ENCODE measurements at places on chromosomes 1 and 21.
A peak's percentile ranks its signal among the peaks of the same experiment; 100 is the strongest.

- DNase-seq = no peak
These were observed 44.0 kb downstream of the ODF2L start for GRCh38 chr1:86352086-86352485.

DNA sequence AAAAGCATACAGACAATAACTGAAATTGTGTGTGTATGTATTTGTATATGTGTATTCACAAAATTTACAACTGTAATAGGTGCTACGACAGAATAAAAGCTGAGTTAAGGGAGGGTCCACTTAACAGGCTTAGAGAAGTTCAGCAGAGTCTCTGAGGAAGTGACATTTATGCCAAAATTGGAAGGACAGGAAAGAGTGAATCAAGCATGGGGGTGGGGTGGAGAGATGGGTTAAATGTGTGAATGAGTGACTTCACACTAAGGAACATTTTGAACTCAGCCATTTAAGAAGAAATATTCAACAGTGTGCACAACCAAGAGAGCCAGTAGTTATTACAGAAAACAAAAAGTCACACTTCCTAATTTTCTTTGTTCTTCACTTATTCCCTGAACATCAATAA, 53.8 kb upstream of the RGS1 start:
- no peak for DNase-seq

DNA sequence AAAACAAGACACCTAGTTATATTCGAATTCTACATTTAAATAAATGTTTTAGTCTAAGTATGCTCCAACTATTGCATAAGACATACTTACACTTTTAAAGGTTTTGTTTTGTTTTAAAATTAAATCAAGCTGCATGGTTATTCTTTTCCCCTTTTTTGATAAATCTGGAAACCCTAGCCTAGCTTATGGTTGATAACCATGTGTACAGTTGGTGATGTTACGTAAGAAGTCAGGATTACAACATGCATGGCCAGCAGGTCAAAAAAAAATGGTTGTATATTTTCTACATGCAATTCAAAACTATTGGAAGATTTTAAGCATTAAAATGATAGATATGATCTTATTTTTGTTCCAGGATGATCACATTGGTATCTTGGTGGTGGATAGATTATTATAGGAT, 1600.6 kb downstream of the PLA2G4A start:
- no peak for DNase-seq

DNA sequence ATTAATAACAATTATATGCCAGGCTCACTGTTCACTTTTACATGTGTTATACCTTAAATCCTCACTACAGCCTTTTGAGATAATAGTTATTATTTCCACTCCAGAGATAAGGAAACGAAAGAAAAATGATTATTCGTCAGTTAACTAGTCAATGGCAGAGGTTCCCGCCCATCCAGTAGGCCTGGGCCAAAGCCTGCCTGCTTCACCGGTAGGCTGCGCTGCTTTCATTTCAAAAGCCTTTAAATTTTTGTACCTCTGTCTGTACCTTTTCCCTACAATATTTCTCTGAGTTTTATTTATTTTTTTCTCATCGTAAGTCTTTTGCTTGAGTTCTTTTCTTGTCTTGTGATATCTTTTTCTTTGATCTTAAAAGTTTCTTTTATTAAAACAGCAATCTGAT, 3.6 kb downstream of the GPR52 start:
- no peak for DNase-seq

DNA sequence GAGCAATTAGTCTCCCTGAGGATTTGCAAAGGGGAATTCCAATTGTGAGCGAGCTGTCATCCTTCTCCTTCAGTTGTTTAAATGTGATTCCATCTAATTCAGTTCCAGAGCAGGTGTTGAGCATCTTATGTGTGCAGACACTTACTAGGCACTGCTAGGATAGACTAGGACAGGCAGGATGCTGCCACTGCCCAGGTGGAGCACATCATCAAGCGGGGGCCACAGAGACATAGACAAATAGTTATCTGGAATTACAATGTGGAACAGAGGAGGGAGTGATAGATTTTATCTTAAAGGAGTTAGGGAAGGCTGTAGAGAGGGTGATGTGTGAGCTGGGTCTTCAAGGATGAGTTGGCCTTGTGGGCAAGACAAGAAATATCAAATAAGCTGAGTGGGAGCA, 55.9 kb downstream of the CDC7 start:
- DNase-seq = no peak

DNA sequence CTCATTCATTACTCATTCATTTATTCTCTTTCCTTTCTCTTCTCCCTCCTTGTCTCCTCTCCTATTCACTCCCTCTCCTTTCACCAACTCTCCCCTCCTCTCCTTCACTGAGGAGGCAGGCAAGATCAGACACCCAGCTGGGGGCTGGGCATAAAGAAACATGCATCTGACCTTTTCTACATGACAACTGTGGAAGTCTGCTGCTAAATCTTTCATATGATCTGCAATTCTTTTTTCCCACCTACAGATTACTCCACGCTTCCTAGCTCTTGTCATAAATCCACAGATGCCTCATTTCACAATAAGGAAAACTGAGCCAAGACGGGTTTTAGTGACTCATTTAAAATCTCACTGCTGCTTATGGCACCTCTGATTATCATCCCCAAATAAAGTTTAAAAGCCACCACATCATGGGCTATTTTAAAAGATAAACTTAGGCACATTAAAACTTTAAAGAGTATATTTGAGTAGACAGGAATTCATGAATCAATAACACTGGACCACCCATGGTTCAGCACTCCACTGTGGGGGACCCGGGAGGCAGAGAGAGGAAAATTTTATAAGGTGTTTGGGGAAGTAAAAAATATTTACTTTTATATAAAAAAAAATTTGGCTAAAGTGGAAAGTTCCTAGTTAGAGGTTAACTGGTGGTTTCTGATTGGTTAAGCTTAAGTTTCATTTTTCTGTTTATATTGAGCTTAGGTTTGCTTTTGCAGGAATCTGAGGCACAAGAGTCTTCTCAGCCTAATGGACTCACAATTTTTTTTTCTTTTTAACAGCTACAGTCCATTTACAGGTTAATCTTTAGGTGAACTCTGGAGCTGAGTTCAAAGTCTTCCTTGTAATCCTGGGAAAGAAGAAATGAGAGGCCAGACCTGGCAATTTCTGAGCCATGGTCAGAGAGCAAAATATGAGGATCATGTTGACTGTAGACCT, 55.8 kb upstream of the DNAH14 start:
- no peak for DNase-seq

DNA sequence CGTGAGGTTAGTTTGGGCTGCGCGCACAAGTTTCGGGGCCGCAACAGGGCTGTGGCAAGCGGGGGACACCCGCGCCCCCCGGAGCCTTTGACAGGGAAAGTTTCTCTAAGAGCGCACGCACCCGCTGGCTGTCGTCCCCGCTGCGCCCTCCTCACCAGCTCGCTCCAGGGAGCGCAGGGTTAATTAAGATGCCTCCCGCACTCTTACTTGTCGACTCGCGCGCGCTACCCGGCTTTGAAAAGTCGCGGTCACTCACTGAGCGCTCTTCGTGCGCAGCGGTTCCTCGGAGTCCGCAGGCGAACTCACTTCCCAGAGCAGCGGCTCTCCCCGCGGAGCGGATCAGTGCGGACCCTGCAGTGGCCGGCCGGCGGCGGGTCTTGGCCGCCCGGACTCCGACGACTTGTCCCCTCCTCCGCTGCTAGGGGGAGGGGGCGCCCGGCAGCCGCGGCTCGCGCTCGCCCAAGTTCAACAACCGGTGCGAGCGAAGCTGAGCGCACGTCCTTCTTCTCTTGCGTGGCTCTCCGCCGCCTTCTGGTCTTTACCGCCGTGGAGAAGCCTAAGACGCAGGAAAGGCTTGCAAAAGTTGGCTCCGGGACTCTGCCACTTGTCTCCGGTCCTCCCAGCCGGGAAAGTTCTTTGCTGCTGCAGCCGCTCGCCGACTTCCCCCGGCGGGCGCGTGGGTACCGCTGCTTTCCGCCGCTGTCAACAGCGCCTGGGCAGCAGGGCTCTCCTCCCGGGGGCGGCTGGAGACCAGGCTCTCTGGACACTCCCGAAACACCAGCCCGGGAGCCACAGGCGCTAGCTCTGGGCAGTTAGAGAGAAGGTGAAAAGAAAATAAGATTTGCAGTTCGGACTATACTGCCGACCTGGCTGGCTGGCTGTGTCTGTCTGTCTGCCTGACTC, 506 bp downstream of the JUN start:
- DNase-seq = peak; percentile 39

GRCh38 chr1:36436821-36437220, 13.4 kb downstream of the OSCP1 start:
- no peak for DNase-seq

DNA sequence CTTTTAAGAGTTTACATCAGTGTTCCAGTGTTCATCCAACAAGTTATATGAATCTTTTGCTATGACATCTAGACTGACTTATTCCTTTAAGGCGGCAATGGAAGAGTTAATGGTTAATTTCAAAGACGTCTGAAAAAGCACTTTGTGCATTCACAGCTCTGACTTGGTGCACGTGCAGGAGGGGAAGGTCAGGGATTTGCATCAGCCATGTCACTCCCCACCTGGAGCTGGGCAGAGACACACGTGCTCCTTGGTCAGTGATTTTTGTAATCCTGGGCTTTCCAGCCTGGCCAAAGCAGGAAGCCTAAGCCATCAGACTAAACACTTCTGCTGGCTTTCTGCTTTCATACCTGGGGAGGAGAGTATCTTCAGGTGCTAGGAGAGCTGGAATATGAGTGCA, 96.3 kb downstream of the ST3GAL3 start:
- no peak for DNase-seq

- DNase-seq = peak; percentile 6
These were observed at the start of gene HOOK1 for GRCh38 chr1:59814901-59815825. HOOK1 (plus strand) TSS chr1:59814949; CDS start chr1:59815118, 169 bp downstream.

DNA sequence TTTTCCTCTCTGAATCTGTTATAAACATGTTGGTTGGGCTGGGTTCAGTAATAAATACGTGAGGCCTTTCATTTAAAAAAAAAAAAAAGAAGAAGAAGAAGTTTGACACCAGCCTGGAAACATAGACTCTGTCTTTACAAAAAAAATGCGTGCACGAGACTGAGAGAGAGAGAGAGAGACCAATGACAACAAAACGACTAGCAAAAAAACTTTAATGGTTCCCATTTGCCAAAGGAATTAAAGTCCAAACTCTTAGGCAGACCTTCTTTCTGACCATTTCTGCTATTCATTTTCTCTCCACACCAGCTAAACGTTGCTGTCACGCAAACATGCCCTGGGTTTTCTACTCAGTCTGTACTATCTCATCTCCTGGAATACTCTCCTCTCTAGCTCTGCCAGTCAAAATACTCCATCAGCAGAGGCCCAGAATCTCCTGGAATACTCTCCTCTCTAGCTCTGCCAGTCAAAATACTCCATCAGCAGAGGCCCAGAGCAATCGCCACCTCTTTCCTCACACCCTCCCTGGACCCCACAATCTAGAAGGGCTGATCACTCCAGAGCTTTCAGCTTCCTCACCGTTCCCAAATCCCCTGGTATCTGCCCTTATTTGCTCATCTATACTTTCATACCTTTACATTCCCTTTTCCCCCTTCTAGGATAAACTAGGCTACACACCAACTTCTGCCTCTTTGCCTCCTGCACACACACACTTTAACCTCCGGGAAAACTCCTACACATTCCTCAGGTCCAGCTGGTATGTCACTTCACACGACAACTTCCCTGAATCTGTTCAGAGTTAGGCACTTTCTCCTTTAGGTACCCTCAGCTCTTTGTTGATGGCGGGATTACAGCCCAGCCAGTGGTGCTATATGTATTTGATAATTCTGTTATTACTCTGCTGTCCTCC, 100.0 kb downstream of the CDC7 start:
- no peak for DNase-seq

DNA sequence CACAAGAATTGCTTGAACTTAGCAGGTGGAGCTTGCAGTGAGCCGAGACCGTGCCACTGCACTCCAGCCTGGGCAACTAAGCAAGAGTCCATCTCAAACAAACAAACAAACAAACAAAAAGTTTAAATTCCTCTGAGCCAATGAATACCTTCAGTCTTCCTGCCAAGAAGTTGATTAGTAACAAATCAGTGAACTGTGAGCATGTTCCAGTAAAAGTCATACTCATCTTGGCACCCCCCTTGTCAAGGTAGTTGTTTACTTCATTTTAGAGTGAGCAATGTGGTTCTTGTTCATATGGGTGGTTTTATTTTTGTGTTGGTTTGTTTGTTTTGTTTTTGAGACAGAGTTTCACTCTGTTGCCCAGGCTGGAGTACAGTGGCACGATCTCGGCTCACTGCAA, 18.0 kb upstream of the SLC2A7 start:
- no peak for DNase-seq

- DNase-seq = no peak
These were observed 1.7 kb downstream of the SSX2IP start for GRCh38 chr1:84688463-84689061.

DNA sequence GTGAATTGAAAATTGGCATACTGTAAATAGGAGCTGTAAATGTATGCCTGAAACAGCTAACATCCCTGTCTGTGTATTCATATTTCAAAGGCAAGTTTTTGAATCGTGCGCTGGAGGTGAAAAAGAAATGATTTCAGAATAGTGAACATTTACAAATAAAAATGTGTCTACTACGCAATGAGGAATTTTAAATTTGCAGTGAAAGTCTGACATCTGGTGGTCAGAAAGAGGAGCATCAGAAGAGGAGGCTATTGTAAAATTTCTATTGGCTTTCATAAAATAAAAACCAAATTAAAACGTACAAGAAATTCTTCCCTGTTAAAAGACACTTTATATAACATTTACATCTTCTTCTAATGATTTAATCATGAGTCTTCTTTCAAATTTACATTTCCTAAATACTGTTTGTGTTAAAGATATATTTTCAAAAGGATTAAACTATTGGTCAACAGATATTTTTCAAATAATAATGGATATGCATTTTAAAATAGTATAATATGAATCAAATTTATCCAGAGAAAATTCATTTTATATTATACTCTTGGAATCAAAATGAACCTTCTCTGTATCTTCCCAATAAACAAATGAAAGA, 113.7 kb upstream of the RRP15 start:
- DNase-seq = no peak

DNA sequence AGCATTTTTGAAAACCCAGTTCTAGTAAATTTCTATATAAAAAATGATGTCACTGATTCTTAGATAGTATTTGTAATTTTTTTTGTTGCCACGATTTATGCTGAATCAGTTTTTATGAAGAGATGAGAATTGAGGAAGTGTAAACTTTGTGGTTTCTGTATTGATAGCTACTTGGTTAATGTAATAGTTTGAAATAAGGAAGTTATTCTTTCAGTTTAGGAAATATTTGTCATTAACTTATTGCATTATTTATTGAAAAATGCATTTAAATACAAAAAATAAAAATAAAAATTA, 97.8 kb downstream of the ZFYVE9 start:
- no peak for DNase-seq

DNA sequence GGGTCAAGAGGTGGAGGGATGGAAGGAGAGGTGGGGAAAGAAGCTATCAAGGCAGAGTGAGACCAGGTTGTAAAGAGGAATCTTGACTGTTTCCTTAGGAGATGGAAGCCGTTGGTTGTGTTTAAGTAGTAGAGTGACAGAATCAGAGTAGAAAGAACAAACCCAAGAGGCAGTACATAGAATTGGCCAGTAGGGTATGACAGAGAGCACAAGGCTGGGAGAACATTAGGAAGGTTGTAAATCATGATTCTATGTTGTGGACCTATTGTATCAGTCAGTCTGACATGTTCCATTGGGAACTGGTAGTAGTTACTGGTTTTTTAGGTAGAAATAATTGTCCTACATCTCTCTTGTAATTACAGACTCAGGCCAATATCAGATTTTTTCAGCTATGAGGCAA, 486.9 kb upstream of the USP24 start:
- no peak for DNase-seq

Data from stimulated activated CD4-positive, alpha-beta T cell treated with anti-CD3 and anti-CD28 coated beads, Interleukin-2, amount 100 ng/mL, for 48 hours (primary cell).